ENCODE measurements at places on chromosomes 12 and 14.

DNA sequence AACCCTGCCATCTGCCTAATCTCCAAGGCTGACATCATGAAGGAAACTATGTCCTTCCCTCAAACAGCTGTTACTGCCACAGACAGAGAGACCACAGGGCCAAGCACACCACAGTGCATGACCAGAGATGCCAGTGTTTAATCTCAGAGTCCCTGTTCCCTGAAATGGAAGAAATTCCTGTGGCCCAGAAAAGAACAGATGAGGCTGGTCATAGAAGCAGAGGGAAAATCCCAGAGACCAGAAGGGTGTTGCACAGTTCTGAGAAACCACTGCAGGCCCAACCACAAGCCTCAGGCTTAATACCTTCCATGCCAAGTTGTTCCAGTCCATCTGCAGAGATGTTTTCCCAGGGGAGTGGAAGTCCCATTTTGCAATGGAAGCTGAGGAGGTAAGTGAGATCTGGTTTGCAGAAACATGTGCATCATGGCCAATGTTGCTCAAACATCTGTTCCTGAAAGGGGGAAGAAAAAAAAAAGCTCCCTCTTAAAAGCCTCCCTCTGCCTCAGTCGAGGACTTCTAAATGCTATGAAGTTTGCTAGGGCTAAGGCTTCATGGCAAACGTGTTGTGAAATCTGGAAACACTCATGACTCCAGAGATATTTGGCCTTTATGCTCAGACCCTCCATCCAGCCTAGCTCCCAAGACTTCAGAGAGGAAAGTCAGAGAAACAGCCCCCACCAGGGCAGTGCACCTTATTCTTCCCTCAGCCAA, 98.6 kb downstream of the SCARB1 start:
- DNase-seq, result no peak

- no peak for DNase-seq
Measured at GRCh38 chr12:93570552-93571364, 1.7 kb upstream of the SOCS2 start.

DNA sequence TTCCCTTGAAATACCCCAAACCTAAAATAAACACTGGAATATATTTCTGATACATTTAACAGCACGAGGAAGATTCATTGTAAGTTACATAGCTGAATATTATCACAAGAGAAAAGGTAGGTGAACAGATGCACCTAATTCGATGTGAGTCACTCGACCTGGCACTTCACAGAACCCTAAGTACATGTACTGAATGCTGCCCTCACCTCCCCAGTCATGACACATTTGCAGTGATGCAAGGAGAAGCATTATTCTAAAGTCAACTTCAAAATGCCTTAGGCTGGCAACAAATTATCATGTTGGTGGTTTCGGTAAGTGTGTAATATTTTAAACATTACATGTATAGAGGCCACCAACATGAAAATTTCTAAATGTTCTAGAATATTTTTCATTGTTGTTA, 35.2 kb upstream of the TMTC2 start:
- peak; percentile 48 for DNase-seq

DNA sequence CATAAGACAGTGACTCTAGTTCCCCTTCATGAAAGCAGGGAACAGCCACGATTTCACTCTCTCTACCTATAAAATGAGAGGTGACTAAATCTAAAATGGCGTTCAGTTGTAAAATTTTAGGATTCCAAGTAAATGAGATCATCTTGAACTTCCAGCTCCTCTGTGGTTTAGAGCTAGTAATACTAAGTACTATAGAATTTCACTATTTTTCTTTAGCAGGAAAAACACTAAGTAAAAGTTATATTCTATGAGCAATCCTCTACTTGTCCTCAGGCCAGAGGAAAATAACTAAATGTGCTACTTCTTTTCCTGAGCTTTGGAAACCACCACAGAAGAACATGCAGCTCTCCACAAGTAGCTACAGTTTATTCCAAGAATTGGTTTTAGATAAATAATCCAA, 55.6 kb downstream of the NIN start:
- no peak for DNase-seq

DNA sequence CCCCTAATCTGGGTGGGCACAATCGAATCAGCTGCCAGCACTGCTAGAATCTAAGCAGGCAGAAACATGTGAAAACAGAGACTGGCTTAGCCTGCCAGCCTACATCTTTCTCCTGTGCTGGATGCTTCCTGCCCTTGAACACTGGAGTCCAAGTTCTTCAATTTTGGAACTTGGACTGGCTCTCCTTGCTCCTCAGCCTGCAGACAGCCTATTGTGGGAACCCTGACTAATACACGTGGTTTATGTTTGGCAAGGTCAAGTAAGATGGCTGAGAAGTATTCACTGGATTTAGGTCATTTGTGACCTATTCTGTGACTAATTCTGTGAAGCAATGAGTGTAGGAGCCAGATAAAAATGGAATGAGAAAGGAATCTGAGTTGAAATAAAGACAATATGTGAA, 11.0 kb downstream of the GPR135 start:
- DNase-seq, result no peak

GRCh38 chr12:47207829-47208248, 128.1 kb upstream of the AMIGO2 start:
- no peak for DNase-seq

DNA sequence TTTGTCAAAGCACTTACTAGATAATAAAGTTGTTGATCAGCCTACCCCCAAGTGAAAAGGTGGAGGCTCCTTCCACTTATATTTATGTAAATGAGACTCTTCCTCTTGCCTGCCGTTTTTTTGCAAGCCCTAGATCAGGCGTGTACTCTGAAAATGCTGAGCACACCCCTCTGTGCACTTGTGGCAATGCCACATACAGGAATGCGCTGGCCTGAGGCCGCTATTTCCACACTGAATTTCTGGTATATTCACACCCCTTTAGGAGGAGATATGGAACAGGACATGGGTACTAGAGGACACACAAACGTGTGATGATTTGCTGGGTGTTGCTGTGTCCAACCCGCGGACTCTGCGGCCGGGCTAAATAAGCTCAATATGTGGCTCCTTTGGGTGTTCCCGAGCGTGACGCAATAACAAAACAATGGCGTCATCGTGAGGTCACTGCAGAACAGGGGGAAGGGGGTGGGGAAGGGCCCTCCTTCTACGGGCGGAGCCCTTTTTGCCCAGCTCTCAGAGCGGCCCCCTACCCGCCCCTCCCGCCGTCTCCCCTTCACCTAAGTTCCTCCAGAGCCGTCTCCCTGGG, 554 bp upstream of the TSPAN31 start:
- no peak for DNase-seq

DNA sequence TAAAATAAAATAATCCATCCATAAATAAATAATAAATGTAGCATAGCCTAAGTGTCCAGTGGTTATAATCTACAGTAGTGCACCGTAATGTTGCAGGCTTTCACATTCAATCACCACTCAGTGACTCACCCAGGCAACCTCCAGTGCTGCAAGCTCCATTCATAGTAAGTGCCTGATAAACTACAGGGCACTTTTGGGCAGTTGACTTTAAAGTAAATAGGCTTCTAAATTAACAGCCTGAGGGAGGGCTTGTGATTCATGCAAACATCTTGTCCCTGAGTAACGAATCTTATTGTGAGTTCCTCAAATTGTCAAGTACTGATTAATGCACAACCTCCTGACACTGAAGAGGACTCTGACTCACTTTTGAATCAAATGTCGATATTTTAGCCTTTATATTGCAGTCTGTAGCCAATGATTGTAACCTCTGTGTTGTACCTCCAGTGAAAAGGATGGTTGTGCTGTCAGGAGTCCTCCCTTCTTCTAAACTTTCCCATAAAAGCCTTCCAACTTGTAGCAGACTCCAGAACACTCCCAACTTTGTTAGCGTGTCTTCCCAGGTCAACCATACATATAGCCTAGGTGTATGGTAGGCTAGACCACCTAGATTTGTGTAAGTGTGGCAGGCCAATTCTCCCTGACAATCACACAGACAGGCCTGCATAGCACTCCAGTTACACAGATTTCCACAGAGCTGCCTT, 55.0 kb upstream of the BICD1 start:
- no peak for DNase-seq

GRCh38 chr12:31644536-31644935, 15.0 kb upstream of the ETFBKMT start:
- DNase-seq, result no peak

DNA sequence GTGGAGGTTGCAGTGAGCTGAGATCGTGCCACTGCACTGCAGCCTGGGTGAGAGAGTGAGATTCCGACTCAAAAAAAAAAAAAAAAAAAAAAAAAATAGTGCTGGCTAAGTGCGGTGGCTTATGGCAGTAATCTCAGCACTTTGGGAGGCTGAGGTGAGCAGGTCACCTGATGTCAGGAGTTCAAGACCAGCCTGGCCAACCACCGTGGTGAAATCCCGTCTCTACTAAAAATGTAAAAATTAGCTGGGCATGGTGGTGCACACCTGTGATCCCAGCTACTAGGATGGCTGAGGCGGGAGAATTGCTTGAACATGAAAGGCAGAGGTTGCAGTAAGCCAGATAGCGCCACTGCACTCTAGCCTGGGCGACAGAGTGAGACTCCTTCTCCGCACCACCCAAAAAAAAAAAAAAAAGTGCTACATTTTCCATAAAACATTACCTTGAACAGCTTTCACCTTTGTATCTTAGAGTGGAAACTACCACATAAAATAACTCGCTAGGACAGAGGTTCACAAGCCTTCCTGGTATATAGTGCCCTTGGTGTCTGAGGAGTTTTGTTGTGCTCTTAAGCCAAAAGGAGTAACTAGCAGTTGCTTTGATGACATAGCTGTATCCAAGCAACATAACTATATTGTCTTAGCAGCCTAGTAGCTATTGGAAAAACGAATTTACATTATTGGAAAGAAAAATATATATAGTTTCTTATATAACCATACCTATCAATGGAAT, 11.1 kb downstream of the PTGES3 start:
- no peak for DNase-seq

- no peak for DNase-seq
Measured at GRCh38 chr12:3035171-3035570, 42.0 kb upstream of the TSPAN9 start.

DNA sequence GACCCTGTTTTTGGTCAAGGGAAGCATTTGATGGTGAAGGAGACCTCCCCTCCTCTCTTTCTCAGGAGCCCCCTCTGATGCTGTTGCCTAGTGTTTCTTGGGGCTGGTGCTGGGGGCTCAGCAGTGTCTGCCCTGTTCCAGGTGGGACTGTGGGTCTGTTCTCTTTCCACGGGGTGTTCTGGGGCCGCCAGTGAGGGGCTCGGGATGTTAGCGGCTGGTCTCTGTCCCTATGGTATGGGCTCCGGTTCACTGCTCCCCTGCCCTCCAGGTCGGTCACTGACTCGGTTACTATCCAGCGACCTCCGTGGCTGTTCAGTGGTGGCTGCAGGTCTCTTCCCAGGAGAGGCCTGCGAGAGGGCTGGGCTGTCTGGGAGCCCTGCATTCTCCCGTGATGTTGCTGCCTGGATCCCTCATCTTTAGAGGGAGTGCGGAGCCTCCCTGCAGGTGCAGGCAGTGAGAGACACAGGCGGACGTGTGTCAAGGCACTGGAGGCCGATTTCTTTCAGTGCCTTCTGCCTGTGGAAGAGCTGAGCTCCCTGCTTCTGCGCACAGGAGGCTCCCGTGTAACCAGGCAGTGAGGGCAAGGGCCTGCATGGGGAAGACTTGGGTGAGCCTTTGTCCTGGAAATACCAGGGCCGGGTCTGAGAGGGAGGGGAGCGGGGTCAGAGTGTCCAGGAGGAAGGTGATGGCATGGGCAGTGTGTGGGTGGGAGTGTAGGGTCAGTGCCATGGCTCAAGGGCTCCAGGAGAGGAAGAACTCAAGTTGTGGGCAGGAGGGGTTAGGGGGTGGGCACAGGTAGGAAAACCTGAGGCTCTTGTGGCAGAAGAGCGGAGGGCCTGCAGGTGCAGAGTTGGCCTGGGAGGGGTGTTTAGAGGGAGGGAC, 362.6 kb downstream of the TMEM121 start:
- no peak for DNase-seq

- no peak for DNase-seq
Measured at GRCh38 chr12:19186722-19187661, 57.5 kb downstream of the PLEKHA5 start.

DNA sequence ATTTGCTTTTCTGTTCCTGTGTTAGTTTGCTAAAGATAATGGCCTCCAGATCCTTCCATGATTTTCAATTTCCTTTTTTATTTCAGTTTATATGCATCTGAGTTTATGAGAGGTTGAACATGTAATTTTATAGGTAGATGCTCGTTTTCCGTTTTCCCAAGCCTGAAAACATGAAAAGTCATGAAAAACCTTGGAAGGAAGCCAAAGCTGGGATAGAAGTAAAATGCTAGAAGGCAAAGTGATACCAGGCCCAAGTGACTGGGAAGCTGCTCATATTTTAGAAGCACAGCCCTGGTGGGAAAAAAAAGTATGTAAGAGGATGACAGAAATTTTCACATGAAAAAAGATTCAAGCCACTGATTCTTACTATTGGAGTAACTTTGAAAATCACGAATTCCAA, 290.8 kb downstream of the PRKD1 start:
- DNase-seq, result no peak

DNA sequence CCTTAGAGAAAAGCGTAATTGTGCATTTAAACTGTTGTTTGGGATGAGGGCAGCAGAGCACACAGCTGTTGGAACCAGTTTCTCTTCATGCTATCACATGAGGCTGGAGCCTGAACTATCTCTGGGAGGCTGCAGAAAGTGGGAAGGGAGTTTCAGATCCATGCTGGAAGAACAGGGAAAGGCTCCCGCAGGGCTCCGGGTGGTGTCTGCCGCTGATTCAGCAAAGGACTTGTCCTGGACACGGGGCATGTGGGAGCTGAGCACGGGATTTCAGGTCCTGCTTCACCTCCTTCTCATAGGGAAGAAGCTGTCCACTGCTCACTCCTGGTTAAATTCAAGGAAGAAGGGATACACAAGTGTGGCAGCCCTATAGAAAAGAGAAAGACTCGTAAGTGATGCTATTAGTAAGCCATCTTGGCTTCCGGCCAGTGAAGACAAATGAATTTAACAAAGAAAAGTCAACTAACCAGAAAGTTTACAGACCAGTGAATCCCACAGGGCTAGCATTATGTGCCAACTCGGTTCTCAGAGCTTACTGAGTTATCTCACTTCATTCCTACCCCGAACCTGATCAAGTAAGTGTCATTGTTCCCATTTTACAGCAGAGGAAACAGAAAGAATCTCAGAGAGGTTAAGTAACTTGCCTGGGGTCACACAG, 6.7 kb upstream of the FZD10 start:
- no peak for DNase-seq

- DNase-seq, result no peak
Measured at GRCh38 chr12:2687058-2687457, 107.7 kb upstream of the FKBP4 start.

- DNase-seq, result no peak
Measured at GRCh38 chr12:92193063-92193462, 47.4 kb upstream of the BTG1 start.

DNA sequence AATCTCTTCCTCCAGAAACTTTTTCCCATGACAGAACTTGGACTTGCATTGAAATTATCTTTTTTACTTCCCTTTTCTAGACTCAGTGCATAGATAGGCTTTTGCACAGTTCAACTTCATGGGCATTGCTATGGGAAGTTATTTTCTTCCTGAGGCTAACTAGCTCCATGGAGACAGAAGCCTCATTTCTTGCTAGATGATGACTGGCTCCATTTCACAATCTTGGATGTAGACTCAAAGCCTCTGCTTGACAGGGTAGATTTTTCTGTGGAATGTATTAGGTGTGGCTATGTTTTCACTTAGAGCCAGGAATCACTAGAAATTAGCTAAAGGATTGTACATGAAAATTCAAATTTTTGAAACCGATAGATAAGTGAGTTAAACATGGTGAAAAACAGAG, 884.1 kb upstream of the MGAT4C start:
- DNase-seq, result no peak

GRCh38 chr12:19105463-19105862, 24.1 kb upstream of the PLEKHA5 start:
- peak; percentile 80 for DNase-seq

All from NCI-H187 treated with DMSO at 0.1 percent for 48 hours (cell line).